GM23338 (cell line): ENCODE measurements at places on chromosomes 7 and 10.

DNA sequence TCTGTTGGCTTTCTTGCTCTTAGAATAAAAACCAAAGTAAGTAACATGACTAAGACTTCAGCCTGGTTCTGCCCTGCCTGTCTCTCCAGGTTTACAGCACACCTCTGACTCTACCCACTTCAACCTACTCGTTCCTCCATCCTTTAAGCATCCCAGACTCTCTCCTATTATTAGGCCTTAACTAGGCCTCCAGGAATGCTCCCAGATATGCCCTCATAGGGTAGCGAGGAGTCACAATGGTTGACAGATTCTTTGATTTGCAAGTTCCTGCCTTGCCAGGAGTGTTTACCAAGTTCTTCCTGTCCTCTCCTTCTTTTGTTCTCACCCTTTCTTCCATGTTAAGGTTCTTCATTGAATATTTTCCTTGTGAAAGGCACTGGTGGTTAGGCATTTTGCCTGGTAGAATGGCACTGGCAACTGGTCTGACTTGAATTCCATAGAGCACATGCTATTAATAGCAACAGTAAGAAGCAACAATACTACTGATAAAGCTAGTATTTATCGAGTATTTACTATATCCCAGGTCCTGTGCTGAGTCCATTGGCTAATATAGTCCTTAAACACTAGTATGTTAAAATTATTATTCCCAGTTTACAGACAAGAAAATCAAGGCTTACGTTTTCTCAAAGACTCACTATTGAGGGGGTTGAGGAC, 327.9 kb upstream of the PRKCQ start:
- no peak for DNase-seq

- no peak for DNase-seq
Observed at GRCh38 chr10:120643351-120643750, 186.3 kb downstream of the PLPP4 start.

DNA sequence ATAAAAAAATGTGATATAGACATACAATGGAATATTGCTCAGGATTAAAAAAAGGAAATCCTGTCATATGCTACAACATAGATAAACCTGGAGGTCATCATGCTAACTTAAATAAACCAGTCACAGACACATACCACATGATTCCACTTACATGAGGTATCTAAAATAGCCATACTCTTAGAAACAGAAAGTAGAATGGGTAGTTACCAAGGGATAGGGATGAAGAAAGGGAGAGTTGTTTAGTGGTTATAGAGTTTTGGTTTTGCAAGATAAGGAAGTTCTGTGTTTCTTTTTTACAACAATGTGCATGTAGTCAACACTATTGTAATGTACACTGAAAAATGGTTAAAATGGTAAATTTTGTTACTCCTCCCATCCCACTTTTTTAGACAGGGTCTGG, 30.5 kb downstream of the BICC1 start:
- no peak for DNase-seq

DNA sequence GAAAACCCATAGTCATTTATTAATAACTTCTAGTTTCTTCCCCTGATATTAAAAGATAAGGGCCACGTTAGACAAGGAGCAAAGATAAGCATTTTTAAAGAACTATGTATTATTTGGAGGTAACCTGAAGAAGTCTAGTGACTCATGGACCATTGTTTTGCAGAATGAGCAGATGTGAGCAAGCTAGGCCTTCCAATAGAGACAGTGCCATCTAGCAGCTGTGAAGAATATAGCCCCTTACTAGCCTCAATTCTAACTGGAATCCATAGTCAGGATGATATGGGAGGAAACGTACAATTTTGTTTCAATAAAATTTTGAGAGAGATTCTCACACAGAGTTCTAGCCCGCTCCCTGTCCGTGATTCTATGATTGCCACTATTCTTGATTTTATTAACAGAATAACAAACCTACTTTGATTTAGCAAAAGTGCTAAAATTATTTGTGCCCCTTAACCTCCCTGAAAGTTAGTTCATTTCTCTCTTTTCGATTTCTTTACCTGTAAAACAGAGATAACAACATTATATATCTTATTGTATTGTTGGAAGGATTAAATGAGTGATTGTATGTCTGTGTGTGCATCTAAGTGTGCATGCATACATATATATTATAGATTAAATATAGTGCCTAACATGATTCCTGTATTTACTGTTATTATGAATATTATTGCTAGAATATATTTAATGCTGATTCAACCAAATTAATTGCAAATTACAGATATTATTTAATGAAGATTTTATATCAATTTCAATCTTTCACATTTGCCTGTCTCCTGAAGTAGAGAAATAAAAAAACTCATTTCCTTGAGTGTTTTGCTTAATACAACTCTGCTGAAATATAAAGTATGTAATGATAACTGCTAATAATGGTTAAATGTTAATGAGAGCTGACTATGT, 22.7 kb downstream of the FAM237B start:
- peak; percentile 60 for DNase-seq

DNA sequence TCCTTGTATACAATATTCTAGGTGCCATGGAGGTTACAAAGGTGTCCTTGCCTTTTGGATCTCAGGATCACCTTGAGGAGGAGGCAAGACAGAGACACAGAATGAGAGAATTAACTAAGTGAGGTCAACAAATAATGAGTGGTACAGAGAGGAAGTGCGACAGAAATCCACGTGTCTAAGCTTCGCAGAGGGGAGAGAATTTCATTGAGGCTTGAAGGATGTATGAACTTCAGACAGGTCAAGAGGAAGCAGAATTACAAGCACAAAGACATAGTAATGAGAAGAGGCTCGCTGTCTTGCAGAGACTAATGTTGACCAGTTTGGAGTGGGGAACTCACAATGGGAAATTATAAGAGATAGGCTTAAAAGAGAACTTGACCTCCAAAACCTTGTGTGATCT, 308.7 kb downstream of the FRMD4A start:
- DNase-seq = no peak

DNA sequence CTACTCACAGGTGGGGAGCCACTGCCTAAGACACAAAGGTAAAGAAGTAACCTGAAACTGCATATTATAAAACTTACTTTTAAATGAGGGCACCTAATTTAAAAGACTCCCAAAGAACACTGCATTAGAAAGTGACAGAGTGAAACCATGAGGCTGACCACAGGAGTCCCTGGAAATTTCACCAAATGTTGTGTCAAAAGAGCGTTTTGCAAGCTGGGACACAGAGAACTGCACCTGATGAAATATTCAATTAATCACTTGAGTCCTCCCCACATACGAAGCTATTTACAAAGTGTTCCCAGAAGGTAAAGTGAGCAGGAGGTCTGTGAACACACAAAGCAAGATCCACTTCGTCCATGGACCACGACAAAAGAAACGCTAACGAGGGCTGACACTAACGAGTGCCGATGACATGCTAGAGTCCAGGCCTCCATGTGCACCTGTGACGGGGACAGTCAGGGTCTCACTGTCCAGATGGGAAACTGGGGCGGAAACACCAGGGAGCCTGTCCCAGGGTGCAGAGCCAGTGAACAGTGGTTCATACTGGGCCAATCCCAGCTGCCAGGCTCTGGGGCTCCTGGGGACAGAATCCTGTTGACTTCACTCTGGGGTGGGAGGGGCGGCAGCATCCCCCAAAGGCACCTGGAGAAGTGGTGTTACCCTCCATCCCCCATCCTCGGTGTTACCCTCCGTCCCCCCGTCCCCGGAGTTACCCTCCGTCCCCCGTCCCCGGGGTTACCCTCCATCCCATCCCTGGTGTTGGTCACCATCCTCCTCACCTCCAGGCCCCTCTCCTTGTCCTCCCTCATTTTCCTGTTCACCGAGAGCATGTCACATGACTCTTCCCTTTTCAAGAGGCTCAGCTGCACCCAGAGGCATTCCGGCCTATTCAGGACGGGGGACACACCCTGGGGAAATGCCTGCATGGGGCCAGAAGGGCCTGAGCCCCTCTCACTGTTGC, 63.4 kb downstream of the DIP2C start:
- no peak for DNase-seq

- no peak for DNase-seq
Observed at GRCh38 chr10:73979809-73980433, 18.0 kb upstream of the VCL start.

- DNase-seq = no peak
Observed at GRCh38 chr10:11493646-11494045, 117.8 kb downstream of the USP6NL start.

GRCh38 chr10:51031950-51032349, 42.3 kb upstream of the PRKG1 start:
- peak; percentile 56 for DNase-seq

DNA sequence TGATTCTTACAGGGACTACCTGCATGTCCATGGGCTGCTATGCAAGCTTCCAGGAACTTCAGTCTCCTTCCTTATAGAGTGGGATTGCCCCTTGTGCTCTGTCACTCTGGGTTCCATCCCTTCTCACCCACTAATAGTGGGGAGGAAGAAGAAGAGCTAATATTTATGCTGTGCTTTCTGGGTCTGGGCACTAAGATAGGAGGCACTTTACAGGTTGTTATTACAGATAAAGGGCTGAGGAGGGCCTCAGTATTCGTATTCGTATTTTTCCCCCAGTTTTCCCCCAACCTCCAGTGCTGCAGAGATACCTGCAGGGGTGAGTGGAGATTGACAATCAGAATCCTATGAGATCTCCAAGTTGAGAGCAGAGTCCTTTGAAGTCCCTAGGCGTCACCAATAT, 14.2 kb downstream of the HK1 start:
- DNase-seq = no peak

GRCh38 chr10:75000748-75001321, 110.6 kb upstream of the SAMD8 start:
- no peak for DNase-seq

DNA sequence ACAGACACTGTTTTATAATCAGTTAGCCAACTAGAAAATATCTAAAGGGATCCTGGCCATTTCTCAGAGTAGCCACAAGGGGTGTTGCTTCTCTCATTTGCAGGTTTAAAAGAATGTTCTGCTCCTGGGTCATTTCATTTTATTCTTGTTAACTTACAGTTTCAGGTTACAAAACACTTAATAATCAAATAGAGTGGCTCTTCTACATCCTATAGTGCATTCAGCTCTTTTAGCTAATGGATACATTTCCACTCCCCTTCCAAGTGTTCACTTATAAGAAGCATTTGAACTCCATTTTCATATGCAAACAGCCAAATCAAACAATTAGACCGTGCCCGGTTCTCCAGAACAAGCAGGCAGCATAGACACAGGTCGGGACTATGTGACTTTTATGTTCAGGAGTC, 117.5 kb downstream of the TRIL start:
- DNase-seq = peak; percentile 58

- DNase-seq = no peak
Observed at GRCh38 chr7:94190599-94191061, 186.5 kb upstream of the BET1 start.

GRCh38 chr7:151592330-151592729, 72.6 kb upstream of the RHEB start:
- DNase-seq = no peak

DNA sequence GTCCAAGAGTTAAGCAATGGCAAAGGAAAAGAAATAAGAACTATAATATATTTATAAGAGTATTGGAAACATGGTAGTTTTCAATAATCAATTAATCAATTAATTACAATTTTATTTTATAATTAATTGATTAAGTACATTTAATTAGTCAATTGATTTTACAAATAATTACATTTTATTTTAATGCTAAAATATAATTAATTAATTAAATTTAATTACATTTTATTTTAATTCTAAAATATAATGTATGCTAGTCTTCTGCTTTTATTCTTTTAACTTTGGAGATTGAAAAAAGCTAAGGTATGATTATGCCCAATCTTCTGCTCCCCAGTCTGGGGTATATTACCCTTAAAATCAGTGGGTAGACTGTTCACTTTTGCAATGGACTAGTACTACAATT, 686.8 kb upstream of the LRRTM3 start:
- DNase-seq = no peak

- DNase-seq = no peak
Observed at GRCh38 chr10:131961047-131961776, 20.5 kb downstream of the BNIP3 start.

- no peak for DNase-seq
Observed at GRCh38 chr7:114212721-114213429, 201.7 kb upstream of the FOXP2 start.

- no peak for DNase-seq
Observed at GRCh38 chr10:26331371-26331770, 106.8 kb upstream of the APBB1IP start.

DNA sequence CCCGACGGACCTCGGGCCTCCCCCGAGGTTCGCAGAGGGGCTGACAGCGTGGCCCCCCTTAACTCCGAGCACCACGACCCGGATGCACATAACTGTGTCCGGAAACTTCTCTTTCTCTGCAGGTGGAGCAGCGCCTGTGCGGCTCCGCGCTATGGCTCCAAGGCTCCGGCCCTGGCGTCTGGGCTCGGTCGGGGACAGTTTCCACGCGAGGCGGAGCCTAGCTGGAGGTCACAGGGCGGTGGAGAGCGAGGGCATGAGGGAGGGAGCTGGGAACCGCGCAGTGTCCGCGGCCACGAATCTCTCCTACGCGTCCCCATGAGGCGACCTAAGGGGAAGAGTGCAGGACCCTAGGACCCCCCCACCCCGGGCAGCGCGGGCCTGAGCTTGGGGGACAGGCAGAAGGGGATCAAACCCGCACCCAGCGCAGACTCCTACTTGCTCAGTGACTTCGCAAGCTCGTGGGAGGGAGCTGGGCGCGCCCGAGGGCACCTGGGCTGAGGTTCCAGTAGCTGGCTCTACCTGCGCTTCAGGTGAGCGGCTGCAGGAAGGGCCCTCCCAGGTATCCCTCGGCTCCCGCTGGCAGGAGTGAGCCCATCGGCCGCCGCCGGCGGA, 8.6 kb upstream of the MNX1 start:
- DNase-seq = peak; percentile 79

DNA sequence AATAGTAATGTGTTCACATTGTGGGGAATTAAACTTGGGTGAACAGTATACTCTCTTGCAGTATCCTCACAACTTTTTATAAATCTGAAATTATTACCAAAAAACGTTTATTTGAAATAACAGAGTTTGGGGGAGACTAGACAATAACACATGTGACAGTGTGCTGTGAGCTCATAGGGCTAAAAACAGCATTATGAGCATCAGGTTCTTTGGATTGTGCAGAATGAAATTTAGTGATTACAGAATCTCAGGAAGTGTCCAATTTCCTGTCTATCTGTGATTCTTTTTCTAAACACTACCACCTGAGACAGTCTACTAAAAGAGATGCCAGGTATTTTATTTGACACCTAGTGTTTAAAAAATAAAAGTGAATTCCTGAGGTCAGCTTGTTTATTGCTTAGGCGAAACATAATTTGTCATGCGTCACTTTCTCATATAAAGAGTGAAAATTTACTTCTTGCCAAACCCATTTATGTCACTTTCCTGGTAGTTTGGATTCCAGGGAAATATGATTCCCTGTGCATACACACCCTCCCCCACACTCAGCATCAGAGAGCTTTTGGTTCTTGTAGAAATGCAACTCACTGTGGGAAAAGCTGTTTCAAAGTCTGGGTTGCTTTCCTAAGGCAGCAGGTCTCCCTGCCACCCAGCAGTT, 71.2 kb downstream of the AOAH start:
- no peak for DNase-seq

- DNase-seq = no peak
Observed at GRCh38 chr7:79341902-79342301, 111.6 kb downstream of the MAGI2 start.

GRCh38 chr7:35495377-35495776, 199.6 kb downstream of the HERPUD2 start:
- DNase-seq = no peak

- no peak for DNase-seq
Observed at GRCh38 chr7:22992874-22993840, 20.8 kb downstream of the HYCC1 start.

GRCh38 chr7:77188731-77189437, 10.7 kb downstream of the FGL2 start:
- DNase-seq = no peak
